ENCODE measurements at places on chromosomes 12 and 14.

GRCh38 chr14:75647640-75648039, 13.0 kb downstream of the ERG28 start:
- DNase-seq, result no peak

GRCh38 chr12:54859502-54859901, 5.2 kb downstream of the MUCL1 start:
- DNase-seq, result no peak

- no peak for DNase-seq
Observed at GRCh38 chr14:92926931-92927330, 4.0 kb downstream of the CHGA start.

DNA sequence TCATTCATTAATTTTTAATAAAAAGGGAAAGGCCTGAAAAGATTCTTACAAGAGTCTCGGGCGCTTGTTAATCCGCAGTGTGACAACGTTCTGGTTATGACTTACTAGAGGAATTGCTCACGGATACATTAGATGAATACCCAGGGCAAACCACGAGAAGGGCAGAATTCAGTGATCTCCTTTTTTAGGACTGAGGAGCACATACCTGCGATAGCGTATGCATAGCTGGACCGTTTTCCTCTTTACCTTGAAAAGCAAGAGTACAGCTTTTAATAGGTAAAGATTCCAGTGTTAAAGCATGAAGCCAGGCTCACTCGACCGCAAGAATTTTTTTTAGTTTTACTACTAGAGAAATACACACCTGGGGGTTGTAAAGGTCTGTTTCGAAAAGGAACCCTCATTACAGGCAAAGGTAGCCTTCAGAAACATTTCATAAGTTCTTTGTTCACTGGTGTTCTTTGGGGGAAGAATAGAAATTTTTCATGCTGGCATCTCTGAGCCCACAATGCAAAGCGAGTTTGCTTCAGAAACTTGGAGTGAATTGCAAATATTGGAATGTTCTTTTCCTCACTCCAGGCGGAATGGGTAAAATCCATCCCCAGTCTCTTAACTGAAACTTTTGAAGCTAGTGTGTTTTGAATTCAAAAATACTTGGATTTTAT, 953 bp downstream of the MAPK1IP1L start:
- DNase-seq, result no peak

DNA sequence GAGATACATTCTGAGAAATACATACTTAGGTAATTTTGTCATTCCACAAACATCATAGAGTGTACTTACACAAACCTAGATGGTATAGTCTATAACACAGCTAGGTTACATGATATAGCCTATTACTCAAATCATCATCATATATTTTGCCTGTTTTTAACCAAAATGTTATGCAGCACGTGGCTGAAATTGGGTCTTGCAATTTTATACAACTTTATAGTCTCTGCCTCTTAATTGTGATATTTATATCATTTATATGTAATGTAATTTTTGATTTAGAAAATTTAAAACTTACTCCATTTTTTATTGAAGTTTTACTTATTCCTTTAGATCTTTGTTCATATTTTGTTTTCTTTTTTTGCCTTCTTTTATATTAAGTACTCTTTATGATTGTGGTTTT, 350.7 kb upstream of the DCN start:
- DNase-seq, result no peak

GRCh38 chr12:21992823-21993222, 51.6 kb upstream of the ABCC9 start:
- no peak for DNase-seq
